K562 (cell line): ENCODE measurements at places on chromosomes 11 and 22.
A peak's percentile ranks its signal among the peaks of the same experiment; 100 is the strongest.

- no peaks in the 10 kb centered on the region for H3K36me3 ChIP-seq
- H3K27me3 ChIP-seq: peaks cover 24% of the 10 kb centered on the region; the same call in 1 of the 2 replicates
- DNase-seq: peak; percentile 41
- H3K4me3 ChIP-seq: no peak overlapping the region
These were observed 22.3 kb downstream of the PPFIBP2 start for GRCh38 chr11:7536100-7536499.

- no peaks in the 10 kb centered on the region for H3K36me3 ChIP-seq
- no peak overlapping the region for H3K4me3 ChIP-seq
- H3K27me3 ChIP-seq: peaks cover 20% of the 10 kb centered on the region
- no peak overlapping the region for H3K27ac ChIP-seq
- H3K4me1 ChIP-seq: no peaks in the 10 kb centered on the region
These were observed 34.1 kb upstream of the TLCD5 start for GRCh38 chr11:120290956-120291355.

- H3K27me3 ChIP-seq: no peaks in the 10 kb centered on the region
- no peaks in the 10 kb centered on the region for H3K36me3 ChIP-seq
- H3K4me1 ChIP-seq: no peaks in the 10 kb centered on the region
- no peak overlapping the region for H3K27ac ChIP-seq
These were observed 18.5 kb downstream of the MMP13 start for GRCh38 chr11:102936864-102937509.

DNA sequence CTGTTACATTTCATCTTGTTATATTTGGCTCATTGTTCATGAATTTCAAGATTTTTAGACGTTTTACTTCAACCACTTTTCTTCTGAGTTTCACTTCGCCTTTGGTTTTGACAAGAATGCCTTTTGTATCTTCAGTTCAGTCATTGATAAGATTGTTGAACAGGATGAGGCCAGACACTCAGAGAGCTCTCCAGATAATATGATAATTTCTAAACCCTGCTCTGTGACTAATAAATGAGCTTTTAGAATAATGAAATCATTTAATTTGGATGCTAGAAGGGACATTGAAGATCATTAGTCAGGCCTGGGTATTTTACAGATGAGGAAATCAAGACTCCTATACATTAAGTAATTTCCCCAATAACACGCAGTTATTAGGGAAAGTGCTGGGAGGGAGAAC is 37.2 kb upstream of the GRAMD1B start:
- H3K36me3 ChIP-seq: no peaks in the 10 kb centered on the region
- no peak overlapping the region for H3K27ac ChIP-seq
- no peaks in the 10 kb centered on the region for H3K27me3 ChIP-seq
- DNase-seq: no peak
- H3K4me1 ChIP-seq: no peaks in the 10 kb centered on the region

DNA sequence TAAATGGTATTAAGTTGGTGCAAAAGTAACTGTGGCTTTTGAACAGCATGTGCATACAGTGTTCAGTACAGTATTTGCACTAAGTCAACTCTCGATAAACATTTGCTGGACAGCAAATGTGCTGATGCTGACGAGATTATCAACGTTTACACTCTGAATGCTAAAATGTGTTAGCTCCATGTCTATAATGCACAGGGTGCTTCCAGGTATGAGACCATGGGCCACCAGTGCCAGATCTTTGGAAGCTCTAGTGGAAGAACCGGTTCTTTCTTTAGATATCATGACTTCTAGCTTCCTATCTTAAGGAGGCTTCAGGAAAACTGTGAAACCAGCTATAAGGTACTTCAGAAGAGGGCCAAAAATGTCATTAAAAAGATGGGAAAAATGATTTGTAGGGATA is 17.2 kb downstream of the SNX19 start:
- no peak overlapping the region for H3K27ac ChIP-seq
- H3K27me3 ChIP-seq: no peaks in the 10 kb centered on the region
- no peak overlapping the region for H3K4me3 ChIP-seq

GRCh38 chr11:87575088-87575487 is 537.4 kb downstream of the TMEM135 start:
- H3K4me1 ChIP-seq: no peaks in the 10 kb centered on the region
- no peak for DNase-seq
